SK-N-SH (cell line): ENCODE measurements at places on chromosomes 12 and 14. TPM values are rescaled to one million over a fixed set of nuclear protein-coding genes. Genes with fewer than 3 reads are reported as not detected.

- H3K4me3 ChIP-seq = peak overlapping the region; percentile 97
- peak; percentile 28 for DNase-seq
- H3K27me3 ChIP-seq = no peaks in the 10 kb centered on the region
- H3K27ac ChIP-seq = peak overlapping the region; percentile 95; the same call in 1 of the 2 replicates
These were observed 1.0 kb upstream of the TBK1 start for GRCh38 chr12:64450711-64451486.

- H3K4me1 ChIP-seq = no peaks in the 10 kb centered on the region
- no peak overlapping the region for H3K4me3 ChIP-seq
- no peak for DNase-seq
- no peaks in the 10 kb centered on the region for H3K36me3 ChIP-seq
- H3K27me3 ChIP-seq = peaks cover 20% of the 10 kb centered on the region; the same call in 1 of the 2 replicates
These were observed 1095.9 kb downstream of the TMEM121 start for GRCh38 chr14:106622200-106622745.

GRCh38 chr12:38744041-38744440 is 161.3 kb downstream of the CPNE8 start:
- no peaks in the 10 kb centered on the region for H3K36me3 ChIP-seq
- H3K4me3 ChIP-seq = no peak overlapping the region
- no peaks in the 10 kb centered on the region for H3K4me1 ChIP-seq
- no peak overlapping the region for H3K27ac ChIP-seq
- no peaks in the 10 kb centered on the region for H3K27me3 ChIP-seq

SRGAP1 gene
- 2.6 and 3.1 TPM in 2 replicates for polyA plus RNA-seq

ESRRB gene
- 0.05 and 0.06 TPM in 2 replicates for polyA plus RNA-seq

GRCh38 chr12:56521590-56522371 is at the start of gene RBMS2:
RBMS2 (plus strand) TSS chr12:56521820; CDS start chr12:56522024, 204 bp downstream.
- no peaks in the 10 kb centered on the region for H3K36me3 ChIP-seq
- no peaks in the 10 kb centered on the region for H3K27me3 ChIP-seq
- H3K4me1 ChIP-seq = peaks cover under 1% of the 10 kb centered on the region; the same call in 1 of the 2 replicates
- peak within 1 kb of the TSS; percentile 62 for H3K4me3 ChIP-seq

- DNase-seq = no peak
- H3K27ac ChIP-seq = peak overlapping the region; percentile 97
- no peaks in the 10 kb centered on the region for H3K27me3 ChIP-seq
- peaks cover 53% of the 10 kb centered on the region for H3K4me1 ChIP-seq
- H3K36me3 ChIP-seq = peaks cover 48% of the 10 kb centered on the region
These were observed 15.9 kb downstream of the KCTD10 start for GRCh38 chr12:109461049-109461845.

GRCh38 chr12:6066651-6067050 is 57.8 kb downstream of the VWF start:
- no peak overlapping the region for H3K27ac ChIP-seq
- no peaks in the 10 kb centered on the region for H3K36me3 ChIP-seq
- H3K4me3 ChIP-seq = no peak overlapping the region
- H3K27me3 ChIP-seq = no peaks in the 10 kb centered on the region

DNA sequence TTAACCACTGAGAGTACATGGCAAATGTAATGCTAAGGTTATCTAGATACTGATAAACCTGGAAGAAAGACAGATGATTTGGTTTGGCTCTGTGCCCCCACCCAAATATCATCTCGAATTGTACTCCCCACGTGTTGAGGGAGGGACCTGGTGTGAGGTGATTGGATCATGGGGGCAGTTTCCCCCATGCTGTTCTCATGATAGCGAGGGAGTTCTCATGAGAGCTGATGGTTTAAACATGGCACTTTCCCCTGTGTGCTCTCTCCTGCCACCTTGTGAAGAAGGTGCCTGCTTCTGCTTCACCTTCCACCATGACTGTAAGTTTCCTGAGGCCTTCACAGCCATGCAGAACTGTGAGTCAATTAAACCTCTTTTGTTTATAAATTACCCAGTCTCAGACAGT is 14.2 kb downstream of the NOXRED1 start:
- no peak for DNase-seq
- no peaks in the 10 kb centered on the region for H3K27me3 ChIP-seq
- H3K27ac ChIP-seq = no peak overlapping the region
- no peaks in the 10 kb centered on the region for H3K4me1 ChIP-seq
- no peaks in the 10 kb centered on the region for H3K36me3 ChIP-seq

GRCh38 chr14:104515811-104516780 is 63.5 kb upstream of the C14orf180 start:
- H3K27me3 ChIP-seq = no peaks in the 10 kb centered on the region
- DNase-seq = no peak
- H3K4me3 ChIP-seq = no peak overlapping the region
- H3K27ac ChIP-seq = no peak overlapping the region

PPP1R36 gene
- 0.08 and 0.15 TPM in 2 replicates for polyA plus RNA-seq

RTN1 gene
- 1.6 and 5.0 TPM in 2 replicates for polyA plus RNA-seq

GRCh38 chr12:101592921-101593320 is 1.9 kb upstream of the MYBPC1 start:
- no peak overlapping the region for H3K4me3 ChIP-seq
- H3K27ac ChIP-seq = no peak overlapping the region
- peaks cover 6% of the 10 kb centered on the region; the same call in 1 of the 2 replicates for H3K27me3 ChIP-seq
- DNase-seq = no peak

DNA sequence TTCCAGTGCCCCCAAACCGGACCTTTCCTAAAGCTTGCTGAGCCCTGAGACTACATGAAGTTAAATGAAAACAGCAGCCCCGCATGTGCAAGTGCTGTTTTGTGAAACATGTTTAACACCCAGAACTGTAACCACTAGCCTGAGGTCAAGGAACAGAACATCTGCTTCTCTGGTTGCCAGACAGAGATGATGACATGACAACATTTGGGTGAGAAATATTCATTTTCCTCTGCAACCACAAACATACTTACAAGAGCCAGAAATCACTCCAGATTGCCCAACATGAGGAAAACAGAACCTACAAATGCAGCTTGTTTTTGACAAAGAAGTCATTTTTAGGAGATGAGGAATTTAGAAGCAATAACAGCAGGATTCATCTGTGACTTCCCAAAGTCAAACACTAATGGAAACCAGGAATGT is 110.4 kb downstream of the BCAT1 start:
- H3K36me3 ChIP-seq = peaks cover 64% of the 10 kb centered on the region
- peaks cover 18% of the 10 kb centered on the region for H3K4me1 ChIP-seq
- H3K27ac ChIP-seq = peak overlapping the region; percentile 63; the same call in 1 of the 2 replicates
- no peaks in the 10 kb centered on the region for H3K27me3 ChIP-seq

DNA sequence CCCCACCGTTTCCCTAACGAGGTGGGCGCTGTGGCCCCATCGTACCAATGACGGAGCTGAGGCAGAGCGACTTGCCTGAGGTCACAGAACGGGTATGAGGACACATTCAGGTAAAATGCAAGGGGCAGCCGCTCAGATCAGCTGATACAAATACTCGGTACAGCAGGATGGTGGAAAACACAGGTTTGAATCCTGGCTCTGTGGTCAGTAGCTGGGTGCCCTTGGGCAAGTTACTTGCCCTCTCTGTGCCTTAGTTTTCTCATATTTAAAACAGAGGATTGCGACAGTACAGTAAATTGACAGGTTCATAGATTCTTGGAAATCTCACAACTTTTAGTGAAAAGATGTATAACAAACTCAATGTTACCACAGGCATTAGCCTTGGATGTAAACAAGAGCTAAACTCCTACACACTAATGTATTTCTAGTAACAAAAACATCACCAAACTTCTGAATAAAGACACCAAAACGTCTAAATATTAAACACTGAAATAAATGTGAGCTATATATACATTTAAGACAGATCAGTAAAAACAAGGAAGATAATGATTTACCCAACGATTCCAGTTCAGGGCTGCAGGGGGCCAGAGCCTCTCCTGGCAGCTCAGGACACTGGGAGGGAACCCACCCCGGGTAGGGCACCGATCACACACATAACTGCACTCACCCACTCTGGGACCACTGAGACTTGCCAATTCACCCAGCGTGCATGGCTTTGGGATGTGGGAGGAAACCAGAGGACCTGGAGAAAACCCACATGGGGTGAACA is 128.4 kb downstream of the RBM19 start:
- H3K4me3 ChIP-seq = no peak overlapping the region
- no peak overlapping the region for H3K27ac ChIP-seq
- H3K27me3 ChIP-seq = no peaks in the 10 kb centered on the region
- no peak for DNase-seq
- H3K4me1 ChIP-seq = peaks cover 29% of the 10 kb centered on the region

GRCh38 chr14:64807551-64807950 is 72.2 kb downstream of the SPTB start:
- DNase-seq = no peak
- no peak overlapping the region for H3K4me3 ChIP-seq

- no peak overlapping the region for H3K27ac ChIP-seq
- no peaks in the 10 kb centered on the region for H3K4me1 ChIP-seq
- no peaks in the 10 kb centered on the region for H3K36me3 ChIP-seq
- H3K27me3 ChIP-seq = no peaks in the 10 kb centered on the region
These were observed 124.4 kb downstream of the SLC38A4 start for GRCh38 chr12:46701356-46701755.

GRCh38 chr12:193261-193660 is 20.7 kb downstream of the SLC6A12 start:
- no peaks in the 10 kb centered on the region for H3K36me3 ChIP-seq
- H3K27ac ChIP-seq = no peak overlapping the region
- no peak for DNase-seq

- no peaks in the 10 kb centered on the region for H3K36me3 ChIP-seq
- H3K27ac ChIP-seq = no peak overlapping the region
- H3K4me3 ChIP-seq = no peak overlapping the region
- H3K27me3 ChIP-seq = no peaks in the 10 kb centered on the region
- DNase-seq = no peak
These were observed 385.9 kb downstream of the NELL2 start for GRCh38 chr12:44490181-44490580.

DNA sequence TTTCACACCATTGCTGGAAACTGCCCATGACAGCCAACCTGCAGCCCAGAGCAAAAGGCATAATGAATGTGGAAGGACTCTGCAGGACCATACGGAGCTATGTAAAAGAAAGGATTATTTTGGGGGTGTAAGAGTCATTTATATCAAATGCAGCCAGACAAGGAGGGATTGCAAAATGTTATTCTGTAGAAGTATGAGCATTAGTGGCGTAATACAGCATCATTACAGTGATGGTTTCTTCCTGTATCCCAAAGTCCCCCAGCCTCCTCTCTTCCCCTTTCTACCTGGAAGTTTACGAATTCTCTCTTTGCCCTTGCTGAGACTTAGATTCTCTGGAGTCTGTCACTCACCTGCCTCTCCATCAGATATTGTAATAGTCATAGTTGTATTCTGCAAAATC is 89.9 kb downstream of the BORCS5 start:
- no peak overlapping the region for H3K27ac ChIP-seq
- H3K4me1 ChIP-seq = peaks cover 3% of the 10 kb centered on the region
- H3K27me3 ChIP-seq = no peaks in the 10 kb centered on the region
- no peaks in the 10 kb centered on the region for H3K36me3 ChIP-seq
- DNase-seq = no peak
- no peak overlapping the region for H3K4me3 ChIP-seq

GRCh38 chr12:100499416-100499815 is 25.8 kb downstream of the NR1H4 start:
- no peaks in the 10 kb centered on the region for H3K4me1 ChIP-seq
- no peaks in the 10 kb centered on the region for H3K27me3 ChIP-seq
- no peak overlapping the region for H3K27ac ChIP-seq
- H3K4me3 ChIP-seq = no peak overlapping the region
- H3K36me3 ChIP-seq = no peaks in the 10 kb centered on the region
- DNase-seq = no peak

RFLNA gene
- polyA plus RNA-seq = 0.10 TPM in 1 of 2 replicates, not detected in the other

KRT76 gene
- not detected in 2 replicates for polyA plus RNA-seq

INHBC gene
- polyA plus RNA-seq = 0.08 and 0.10 TPM in 2 replicates

DNA sequence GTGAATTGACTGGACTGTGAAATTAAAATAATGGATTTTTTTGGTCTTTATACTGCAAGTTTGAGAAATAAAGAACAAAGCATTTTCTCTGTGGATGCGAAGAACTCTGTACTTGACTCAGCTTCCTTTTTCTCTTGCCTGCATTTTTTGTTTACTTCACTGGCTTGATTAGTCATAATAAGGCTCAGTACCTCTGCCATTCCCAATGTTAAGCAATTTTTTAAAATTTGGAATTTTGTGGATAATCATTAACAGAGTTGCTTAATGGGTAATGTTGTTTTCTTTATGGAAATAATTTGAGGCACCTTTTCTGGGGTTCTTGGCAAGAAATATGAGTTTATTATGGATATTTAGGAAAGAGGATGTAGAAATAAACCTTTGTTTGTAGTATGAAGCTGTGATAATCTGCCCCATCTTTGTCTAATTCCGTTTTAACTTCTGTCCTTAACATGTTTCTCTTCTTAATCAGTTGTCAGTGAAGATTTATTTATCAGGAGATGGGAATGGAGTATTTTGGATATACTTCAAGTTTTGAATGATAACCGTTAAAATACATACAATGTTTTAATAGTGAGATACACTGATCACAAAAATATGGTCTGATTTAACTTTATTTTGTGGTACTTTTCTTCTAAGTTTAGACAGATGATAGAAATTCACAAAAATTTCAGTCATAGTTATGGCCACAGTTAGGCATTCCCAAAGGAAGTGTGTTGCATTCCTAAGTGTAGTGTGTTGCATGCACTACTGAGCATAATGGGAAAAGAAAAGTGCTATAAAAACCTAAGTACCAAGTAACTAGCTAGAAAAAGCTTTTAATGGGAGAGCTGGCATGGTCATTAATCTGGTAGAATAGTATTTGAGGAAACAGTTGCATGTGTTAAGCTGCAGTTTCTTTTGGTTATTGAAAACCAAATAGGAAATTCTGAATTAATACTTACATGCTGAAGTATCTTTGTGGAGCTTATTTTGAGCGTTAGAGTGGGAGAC is 27.7 kb downstream of the WNK1 start:
- H3K4me3 ChIP-seq = peak overlapping the region; percentile 27; the same call in 1 of the 2 replicates
- H3K4me1 ChIP-seq = peaks cover 34% of the 10 kb centered on the region
- H3K27me3 ChIP-seq = no peaks in the 10 kb centered on the region
- no peaks in the 10 kb centered on the region for H3K36me3 ChIP-seq
- no peak for DNase-seq

FAM90A1 gene
- not detected in 2 replicates for polyA plus RNA-seq

DNA sequence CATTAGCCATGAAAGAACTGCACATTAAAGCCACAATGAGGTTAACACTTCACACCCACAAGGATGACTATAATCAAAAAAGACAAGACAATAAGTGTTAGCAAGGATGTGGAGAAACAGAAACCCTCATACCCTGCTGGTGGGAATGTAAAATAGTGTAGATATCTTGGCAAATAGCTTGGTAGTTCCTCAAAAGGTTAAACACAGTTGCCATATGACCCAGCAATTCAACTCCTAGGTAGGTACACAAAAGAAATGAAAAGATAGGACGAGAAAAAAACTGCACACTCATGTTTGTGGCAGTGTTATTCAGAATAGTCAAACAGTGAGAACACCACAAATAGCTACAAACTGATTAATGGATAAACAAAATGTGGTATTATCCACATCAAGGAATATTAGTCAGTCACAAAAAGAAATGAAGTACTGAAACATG is 93.5 kb downstream of the ATXN2 start:
- H3K36me3 ChIP-seq = peaks cover 51% of the 10 kb centered on the region
- DNase-seq = no peak
- H3K4me1 ChIP-seq = no peaks in the 10 kb centered on the region
- H3K4me3 ChIP-seq = no peak overlapping the region
- H3K27me3 ChIP-seq = no peaks in the 10 kb centered on the region

NACA gene
- polyA plus RNA-seq = 523 and 644 TPM in 2 replicates

GRCh38 chr12:51837286-51837685 is 11.2 kb downstream of the FIGNL2 start:
- no peaks in the 10 kb centered on the region for H3K36me3 ChIP-seq
- peaks cover 45% of the 10 kb centered on the region; the same call in 1 of the 2 replicates for H3K4me1 ChIP-seq
- peak; percentile 54 for DNase-seq
- H3K27me3 ChIP-seq = peaks cover 4% of the 10 kb centered on the region; the same call in 1 of the 2 replicates
- no peak overlapping the region for H3K4me3 ChIP-seq

GRCh38 chr12:66956300-66956699 is 277.4 kb upstream of the GRIP1 start:
- H3K36me3 ChIP-seq = no peaks in the 10 kb centered on the region
- no peaks in the 10 kb centered on the region for H3K27me3 ChIP-seq
- H3K4me1 ChIP-seq = no peaks in the 10 kb centered on the region
- DNase-seq = no peak
- H3K4me3 ChIP-seq = no peak overlapping the region

MAP1LC3B2 gene
- polyA plus RNA-seq = 0.76 and 0.81 TPM in 2 replicates

CSAD gene
- polyA plus RNA-seq = 32.2 and 45.4 TPM in 2 replicates

SPATS2 gene
- polyA plus RNA-seq = 72.9 and 90.2 TPM in 2 replicates

EFS gene
- polyA plus RNA-seq = 2.6 and 4.4 TPM in 2 replicates
